ENCODE measurements at places on chromosomes 3 and 15.
A peak's percentile ranks its signal among the peaks of the same experiment; 100 is the strongest.

- no peak for DNase-seq
Measured at GRCh38 chr3:155026999-155027591, 53.0 kb upstream of the MME start.

DNA sequence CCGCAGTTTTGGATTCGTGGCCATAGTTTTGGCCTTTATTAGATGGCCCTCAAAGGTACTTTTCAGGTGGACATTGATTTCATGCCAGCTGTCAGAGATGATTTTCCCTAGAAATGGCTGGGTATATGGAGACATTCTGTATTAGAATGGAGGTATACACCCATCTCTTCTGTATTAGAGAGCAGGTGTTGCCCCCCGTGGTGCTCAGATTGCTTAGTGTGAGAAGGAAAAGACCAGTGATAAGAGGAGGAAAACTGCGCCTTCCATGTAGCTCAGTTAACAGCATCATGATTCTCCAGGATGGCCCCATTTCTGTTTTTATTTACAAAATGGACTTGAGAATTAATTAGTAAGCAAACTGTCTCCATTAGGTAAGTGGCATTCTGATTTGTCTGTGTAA lies 145.9 kb downstream of the IGF1R start:
- no peak for DNase-seq

- DNase-seq, result peak; percentile 21
Measured at GRCh38 chr3:112377568-112378071, 44.7 kb downstream of the CD200 start.

DNA sequence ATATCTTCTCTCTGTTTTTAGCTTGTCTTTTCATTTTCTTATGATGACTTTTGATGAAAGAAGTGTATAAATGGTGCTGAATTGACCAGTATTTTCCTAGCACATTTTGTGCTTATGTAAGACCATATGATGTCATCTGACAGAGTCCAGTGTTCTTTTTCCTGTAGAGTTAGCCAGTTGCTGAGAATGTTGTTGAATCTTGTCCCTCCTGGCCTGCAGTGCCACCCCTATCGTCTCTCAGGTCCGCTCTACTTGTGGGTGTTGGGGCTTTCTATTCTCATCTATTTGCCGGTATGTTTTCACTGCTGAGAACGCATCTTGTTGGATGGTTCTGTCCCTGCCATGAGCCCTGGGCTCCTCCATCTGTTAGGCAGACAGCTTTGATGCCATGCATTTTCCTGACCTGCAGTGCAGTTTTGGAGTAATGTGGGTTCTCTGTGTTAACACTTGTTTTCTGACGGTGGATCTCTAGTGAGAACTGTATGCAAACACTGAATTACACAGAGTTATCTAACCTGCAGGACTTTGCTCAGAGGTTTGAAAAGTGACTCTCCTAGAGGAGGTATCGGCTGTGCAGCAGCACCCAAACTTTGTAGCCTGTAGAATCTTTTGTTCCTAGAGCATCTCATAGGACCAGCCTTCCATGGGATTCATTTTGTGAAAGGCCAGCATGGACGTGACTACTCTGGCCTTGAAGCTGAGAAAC lies 44.6 kb downstream of the SLC6A20 start:
- DNase-seq, result no peak

DNA sequence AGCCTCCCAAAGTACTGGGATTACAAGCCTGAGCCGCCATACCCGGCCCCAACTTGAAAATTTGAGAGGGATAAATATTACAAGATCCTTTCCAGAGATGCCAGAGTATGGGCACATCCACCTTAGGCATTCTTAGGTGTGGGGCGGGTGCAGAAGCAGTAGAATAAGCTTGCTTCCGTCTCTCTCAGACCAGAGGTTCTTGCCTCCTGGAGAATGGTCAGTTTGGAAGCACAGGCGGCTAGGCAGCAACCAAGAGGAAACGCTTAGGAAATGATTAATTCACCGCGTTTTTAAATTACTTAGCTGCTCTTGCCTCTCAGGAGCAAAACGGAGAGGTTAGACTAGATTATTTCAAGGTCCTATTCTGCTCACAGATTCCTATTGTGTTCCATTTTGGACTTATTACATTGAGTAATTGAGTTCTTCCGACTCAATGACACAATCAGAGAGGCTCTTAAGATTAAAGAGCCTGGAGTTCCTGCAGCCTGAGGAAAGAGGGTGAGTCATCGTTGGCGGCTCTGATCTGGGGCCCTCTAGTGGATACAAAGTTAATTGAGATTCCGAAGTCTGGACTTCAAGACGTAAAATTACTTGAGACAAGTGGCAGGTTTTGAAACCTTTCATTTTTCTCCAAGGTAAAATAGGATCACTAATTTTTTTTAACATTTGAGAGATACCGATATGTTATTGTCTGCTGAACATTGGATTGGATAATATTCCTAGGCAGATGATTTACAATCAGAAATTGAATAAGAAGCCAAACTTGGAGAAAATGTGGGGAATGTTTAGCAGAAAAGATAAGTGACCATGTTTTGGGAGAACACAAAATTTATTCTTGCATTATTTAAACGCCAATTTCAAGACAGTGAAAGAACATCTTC lies 5.8 kb upstream of the TOPAZ1 start:
- peak; percentile 73 for DNase-seq

DNA sequence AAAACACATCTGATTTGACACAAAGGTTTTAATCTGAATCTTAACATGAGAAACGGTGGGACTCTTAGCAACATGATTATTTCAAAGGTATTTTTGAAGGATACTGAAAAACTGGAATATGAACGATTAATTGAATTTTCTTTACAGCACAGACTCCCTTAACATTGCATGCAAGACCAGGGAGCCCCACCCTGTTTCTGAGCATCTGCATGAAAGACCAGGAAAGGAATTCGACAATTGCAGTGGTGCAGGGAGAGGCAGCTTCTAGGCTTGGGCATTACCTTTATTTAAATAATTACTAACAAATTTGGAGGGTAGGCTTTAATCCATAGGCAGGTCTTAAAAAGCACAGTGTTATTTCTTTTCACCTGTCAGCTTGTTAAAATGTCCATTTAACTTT lies 240.6 kb upstream of the TOPAZ1 start:
- DNase-seq, result no peak

GRCh38 chr3:27910456-27910855 lies 188.3 kb upstream of the EOMES start:
- DNase-seq, result no peak

- no peak for DNase-seq
Measured at GRCh38 chr3:30760040-30760695, 134.3 kb downstream of the GADL1 start.

- no peak for DNase-seq
Measured at GRCh38 chr15:90343302-90343790, 8.7 kb upstream of the ZNF774 start.

DNA sequence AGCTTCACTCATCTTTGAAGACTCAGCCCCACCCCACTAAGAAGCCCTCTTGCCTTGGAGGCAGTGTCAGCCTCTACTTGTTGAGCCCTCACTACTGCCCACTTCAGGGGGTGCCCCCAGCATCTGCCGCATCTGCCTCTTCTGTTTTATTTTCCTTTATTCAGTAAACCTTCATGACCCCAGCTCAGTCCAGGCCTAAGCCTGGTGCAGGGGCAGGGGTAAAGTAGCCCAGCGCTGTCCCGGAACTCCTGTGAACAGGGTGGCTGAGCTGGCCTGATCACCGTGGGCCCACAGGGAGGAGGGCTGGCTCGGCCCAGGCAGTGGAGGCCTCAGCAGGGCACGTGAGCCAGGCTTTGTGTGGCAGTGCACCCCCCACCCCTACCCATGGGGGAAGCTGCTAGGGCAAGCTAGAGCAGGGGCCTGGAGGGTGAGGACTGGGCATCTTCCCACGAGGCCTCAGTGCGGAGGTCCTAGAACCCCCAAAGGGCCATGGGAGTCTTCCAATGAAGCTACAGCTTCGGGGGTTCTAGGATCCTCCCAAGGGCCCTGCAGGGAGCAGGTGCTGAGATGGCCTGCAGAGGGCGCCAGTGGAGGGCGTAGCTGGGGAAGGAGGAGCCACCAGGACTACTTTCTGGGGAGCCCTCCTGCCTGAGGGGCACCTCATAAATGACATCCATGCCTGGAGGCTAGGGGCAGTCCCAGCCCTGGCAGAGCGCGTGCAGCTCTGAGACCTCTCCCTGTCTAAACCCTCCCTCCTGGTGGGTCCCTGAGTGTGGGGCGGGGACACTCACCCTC lies 36.0 kb downstream of the TSPAN3 start:
- no peak for DNase-seq

GRCh38 chr3:122680475-122681283 lies at the start of gene PARP14:
Gene PARP14 (plus strand): TSS chr3:122680839. CDS start chr3:122680884, 45 bp downstream.
- DNase-seq, result peak; percentile 74
